ENCODE measurements at places on chromosomes 5 and 9.

DNA sequence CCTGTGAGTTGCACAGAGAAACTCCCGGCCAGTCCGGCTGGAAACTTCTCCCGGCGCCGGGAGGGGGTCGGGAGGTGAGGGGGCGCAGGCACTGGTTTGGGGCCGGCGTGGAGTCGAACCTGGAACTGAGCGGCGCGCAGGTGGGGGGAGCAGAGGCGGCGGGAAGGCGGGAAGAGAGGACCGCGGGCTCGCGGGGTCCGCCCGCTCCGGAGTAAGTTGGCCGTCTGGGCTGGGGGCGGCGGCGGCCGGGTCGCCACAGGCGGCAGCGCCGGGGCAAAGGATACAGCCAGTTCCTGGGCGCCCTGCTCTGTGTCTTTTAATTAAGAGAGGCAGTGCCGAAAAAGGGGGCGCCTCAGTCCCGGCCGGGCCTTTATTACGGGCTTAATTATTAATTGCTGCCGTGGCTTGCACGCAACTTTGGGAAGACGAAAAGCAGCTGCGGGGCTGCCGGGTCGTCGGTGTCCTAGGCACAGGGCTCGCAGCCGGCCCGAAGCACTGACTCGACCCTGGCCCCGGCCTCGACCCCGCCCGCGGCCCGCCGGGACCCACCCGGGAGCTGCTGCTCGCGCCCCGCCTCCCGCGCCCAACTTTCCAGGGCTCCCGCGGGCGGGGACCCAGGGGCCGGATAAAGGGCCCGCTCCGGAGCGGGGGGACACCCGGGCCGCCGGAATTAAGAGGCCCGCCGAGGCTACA lies 1.1 kb downstream of the NTNG2 start:
- DNase-seq = peak; percentile 68

GRCh38 chr5:157324237-157324636 lies 58.3 kb downstream of the CYFIP2 start:
- no peak for DNase-seq

- DNase-seq = no peak
Measured at GRCh38 chr5:82815871-82816270, 261.3 kb downstream of the TMEM167A start.

DNA sequence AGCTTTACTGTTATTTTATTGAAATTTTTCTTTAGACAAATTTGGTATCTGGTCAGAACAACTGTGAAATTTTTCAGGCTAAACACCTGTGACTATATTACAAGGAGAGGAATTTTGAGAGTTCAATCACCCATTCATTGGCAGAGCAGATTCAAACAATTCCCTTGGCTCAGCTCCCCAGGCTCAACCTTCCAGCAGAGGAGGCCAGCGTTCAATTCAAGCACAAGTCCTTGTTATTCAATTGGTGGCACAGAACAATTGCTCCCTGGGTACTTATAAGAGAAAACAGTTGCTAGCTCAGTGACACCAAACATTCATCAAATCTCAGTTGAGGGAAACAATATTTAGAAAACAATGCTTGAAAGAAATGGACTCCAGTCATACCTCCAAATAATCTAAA lies 83.3 kb downstream of the SUSD1 start:
- DNase-seq = no peak

DNA sequence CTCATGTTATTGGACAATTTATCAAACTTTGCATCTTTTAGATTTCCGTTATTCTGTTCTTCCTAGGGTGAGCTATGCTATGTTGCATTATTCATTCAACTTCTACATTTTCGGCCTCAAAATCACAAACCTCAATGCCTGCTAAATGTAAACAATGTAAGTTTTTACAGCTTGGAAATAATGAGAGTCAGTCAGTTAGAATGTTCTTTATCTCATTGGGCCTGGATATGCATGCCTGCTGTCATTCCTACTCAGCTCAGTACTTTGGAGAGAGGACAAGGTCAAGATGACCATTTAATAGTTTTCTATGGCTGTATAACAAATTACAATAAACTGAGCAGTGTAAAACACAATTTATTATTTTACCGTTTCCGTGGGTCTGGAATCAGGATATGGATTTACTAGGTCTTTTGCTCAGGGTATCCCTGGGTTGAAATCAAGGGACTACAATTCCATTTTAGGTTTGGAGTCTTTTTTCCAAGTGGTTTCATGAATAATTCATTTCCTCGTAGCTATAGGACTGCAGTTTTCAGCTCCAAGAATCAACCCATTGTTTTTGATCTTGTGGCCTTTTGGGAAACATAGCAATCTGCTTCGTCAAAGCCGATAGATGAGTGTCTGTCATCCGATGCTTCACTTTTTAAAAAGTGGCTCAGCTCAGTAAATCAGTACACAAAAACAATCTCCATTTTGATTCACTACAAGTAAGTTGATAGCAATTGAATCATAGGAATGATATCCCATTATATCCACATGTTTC lies 1143.2 kb upstream of the CDH6 start:
- no peak for DNase-seq

GRCh38 chr5:14946815-14947620 lies 75.4 kb upstream of the ANKH start:
- no peak for DNase-seq

- no peak for DNase-seq
Measured at GRCh38 chr9:69279084-69279731, 45.8 kb upstream of the ENTREP1 start.

- no peak for DNase-seq
Measured at GRCh38 chr9:124880501-124880900, 18.6 kb downstream of the ARPC5L start.

DNA sequence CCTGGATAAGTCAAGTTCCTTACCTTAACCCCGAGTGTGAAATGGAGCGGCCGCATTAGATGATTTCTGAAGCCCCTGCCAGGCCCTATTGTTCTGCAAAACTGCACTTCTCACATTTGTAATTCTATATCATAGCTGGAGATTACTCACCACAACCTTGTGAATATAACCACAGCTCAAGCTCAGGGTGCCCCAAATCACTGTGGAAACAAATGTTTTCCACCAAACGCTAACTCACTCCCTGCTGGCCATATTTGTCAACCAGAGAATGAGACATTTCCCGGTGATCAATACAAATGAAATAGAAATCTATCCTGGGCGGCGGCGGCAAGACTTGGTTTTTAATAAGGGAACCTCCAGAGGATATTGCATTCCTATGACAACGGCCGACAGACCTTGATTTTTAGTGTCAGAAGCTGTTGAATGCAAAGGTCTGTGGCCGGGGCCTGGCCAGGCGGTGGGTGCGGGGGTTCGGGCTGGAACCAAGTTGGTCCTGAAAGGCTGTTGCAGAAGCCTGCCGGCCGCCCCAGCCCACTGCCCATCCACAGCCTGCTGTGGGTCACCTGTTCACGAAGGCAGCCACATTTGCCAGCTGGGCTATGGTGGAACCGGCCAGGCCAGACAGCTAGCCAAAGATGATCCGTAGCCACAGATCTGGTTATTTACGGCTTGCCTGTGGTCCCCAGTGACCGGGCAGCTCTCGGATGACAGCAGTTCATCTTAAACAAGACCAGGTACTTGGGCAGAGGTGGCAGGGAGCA lies 93.9 kb upstream of the LMX1B start:
- DNase-seq = peak; percentile 52

Data from ecto neural progenitor cell (in vitro differentiated cells).